ENCODE measurements at places on chromosomes 5 and 9.

- DNase-seq = no peak
Observed at GRCh38 chr5:132334812-132335211, 34.7 kb upstream of the SLC22A5 start.

GRCh38 chr5:113166852-113167366 is 190.3 kb downstream of the DCP2 start:
- peak; percentile 53 for DNase-seq

- DNase-seq = no peak
Observed at GRCh38 chr5:58629271-58630159, 46.6 kb downstream of the RAB3C start.

DNA sequence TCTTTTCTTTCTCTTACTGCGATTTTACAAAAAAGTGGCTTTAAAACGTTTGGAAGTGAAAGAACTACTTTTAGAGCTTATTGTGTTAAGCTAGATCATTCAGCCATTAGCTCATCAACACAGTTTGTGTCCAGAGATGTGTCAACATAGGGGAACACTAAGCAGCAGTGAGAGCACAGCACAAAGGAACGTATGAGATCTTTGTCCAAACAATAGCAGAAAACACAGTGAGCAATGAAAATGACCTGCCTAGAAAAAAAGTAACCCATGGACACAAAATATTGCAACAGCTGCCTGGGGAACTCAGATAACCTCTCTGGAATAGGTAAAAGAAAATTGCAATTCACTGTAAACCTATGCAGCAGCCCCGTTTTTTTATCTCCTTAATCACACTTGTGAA is 372.5 kb downstream of the ARHGEF28 start:
- no peak for DNase-seq
